Lung microvascular endothelial cell (primary cell): ENCODE measurements at places on chromosomes 6 and 20. TPM values are rescaled to one million over a fixed set of nuclear protein-coding genes. Genes with fewer than 3 reads are reported as not detected.

- peak; percentile 65 for DNase-seq
Observed at GRCh38 chr6:20876036-20876435, 341.8 kb downstream of the CDKAL1 start.

DNA sequence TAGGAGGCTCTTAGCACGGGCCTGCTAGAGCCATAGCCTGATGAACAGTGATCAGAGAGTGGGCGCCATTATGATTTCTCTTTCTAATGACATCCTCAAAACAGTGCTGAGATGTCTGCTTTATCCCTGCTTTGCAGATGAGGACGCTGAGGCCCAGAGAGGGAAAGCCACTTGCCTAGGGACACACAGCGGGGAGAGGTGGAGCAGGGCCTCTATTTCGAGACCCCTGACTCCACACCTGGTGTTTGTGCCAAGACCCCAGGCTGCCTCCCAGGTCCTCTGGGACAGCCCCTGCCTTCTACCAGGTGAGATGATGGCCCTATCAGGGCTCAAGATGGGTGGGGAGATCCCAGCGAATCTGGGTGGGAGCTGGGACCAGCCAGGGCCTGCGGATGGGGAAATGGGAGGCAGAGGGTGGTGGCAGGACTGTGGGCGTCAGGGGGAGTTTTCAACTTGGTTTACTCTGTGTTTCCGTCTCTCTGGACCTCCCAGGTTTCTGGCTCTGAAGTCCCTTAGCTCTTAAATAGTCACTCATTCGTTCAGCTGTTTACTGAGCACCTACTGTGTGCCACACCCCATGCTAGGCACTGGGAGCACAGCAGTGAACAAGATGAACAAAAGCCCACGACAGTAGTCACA, 36.7 kb downstream of the SRC start:
- no peak for DNase-seq

DNA sequence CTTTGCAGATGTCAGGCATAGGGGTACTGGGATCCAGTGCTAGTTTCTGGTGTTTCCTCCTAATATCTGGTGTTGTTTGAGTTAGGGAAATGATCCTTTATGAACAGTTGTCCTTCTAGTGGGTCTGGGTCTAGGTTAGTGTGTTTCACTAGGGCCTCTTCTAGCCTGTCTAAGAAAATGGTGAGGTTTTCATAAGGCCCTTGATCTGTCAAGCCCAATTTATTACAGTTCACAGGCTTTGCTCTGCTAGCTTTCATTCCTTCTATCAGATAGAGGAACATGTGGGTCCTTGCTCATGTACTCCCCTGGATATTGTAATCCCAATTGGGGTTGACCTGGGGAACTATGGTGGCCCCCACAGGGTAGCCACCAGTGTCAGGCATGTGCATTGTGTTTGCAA, 2.8 kb downstream of the ERVFRD-1 start:
- DNase-seq: no peak

The WTAP gene
- 59.1 and 81.7 TPM in 2 replicates for total RNA-seq

GRCh38 chr20:17010181-17010580, 216.7 kb upstream of the PCSK2 start:
- DNase-seq: no peak

GRCh38 chr6:52995913-52996645, 995 bp upstream of the GSTA4 start:
- DNase-seq: peak; percentile 79
